ENCODE measurements at places on chromosomes 2 and 18.

GRCh38 chr18:67672716-67673115, 156.2 kb upstream of the DSEL start:
- no peak for DNase-seq

DNA sequence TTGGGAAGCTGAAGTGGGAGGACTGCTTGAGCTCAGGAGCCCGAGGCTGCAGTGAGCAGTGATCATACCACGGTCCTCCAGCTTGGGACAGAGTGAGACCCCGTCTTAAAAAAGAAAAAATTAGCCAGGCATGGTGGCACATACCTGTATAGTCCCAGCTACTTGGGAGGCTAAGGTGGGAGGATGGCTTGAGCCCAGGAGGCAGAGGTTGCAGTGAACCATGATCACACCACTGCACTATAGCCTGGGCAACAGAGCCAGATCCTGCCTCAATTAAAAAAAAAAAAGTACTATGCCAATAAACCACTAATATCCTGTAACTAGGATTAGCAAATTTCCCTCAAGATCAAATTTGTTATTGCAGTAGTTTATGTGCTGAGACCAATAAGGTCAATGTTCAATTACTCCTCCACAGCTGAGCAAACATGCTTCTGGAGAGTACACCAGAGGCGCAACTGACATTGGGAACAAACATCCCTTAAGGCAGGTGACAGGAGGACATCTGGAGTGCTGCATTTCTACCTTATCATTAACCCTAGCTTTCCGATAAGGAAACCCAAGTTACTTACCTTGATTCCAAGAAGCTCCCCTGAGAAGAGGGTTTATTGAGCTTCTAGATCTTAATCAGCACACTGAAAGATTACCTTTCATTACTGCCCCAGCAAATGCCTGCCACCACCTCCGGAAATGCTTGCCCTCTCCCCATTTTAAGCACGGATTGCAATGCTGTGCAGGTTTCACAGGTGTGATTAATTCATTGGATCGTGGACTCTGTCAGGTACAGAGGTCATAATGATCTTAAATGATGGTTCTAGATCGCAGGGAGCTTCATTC, 26.2 kb downstream of the MGAT4A start:
- DNase-seq = no peak

- DNase-seq = no peak
Measured at GRCh38 chr18:69031571-69031970, 233.7 kb downstream of the CCDC102B start.

DNA sequence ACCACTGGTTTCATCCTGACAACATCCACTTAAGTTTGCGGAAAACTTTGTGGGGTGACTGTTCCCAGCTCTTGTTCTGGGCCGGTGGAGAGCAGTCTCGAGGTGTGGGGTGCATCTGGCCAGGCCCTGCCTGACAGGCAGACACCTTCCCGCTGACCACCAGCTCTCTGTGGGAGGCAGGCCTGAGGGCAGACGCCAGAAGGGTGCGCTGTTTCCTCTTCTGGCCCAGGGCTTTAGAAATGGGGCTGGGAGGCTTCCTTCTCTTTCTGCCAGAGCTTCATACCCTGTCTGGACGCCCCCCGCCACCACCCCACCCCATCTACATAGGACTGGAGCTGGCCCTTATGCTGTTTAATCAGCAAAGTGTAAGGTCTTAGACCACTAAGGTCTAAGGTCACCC, 263.8 kb downstream of the LOXHD1 start:
- no peak for DNase-seq

- DNase-seq = no peak
Measured at GRCh38 chr2:222730366-222730999, 59.0 kb downstream of the MOGAT1 start.
